ENCODE measurements at places on chromosomes 2 and 18. TPM values are rescaled to one million over a fixed set of nuclear protein-coding genes. Genes with fewer than 3 reads are reported as not detected.

The WDR33 gene
- total RNA-seq: 16.7 TPM

The KCNIP3 gene
- total RNA-seq: under 0.01 TPM

The IL36G gene
- total RNA-seq: not detected

The ZNF892 gene
- 3.6 TPM for total RNA-seq

The MOCOS gene
- 0.32 TPM for total RNA-seq

The HOXD13 gene
- not detected for total RNA-seq

The ANKRD30BL gene
- not detected for total RNA-seq

The LIMS2 gene
- 11.2 TPM for total RNA-seq

The TMEM214 gene
- 33.0 TPM for total RNA-seq

The FRZB gene
- total RNA-seq: 0.13 TPM

The TWIST2 gene
- 0.16 TPM for total RNA-seq

The FAM237A gene
- total RNA-seq: not detected

The NAGK gene
- 51.5 TPM for total RNA-seq

The PID1 gene
- 0.76 TPM for total RNA-seq

The STPG4 gene
- total RNA-seq: 0.31 TPM

The DPP4 gene
- 16.4 TPM for total RNA-seq

The FMNL2 gene
- 18.6 TPM for total RNA-seq

The UGT1A9 gene
- not detected for total RNA-seq

The CENPA gene
- 6.7 TPM for total RNA-seq

The LOXL3 gene
- 1.8 TPM for total RNA-seq

The PSMA8 gene
- not detected for total RNA-seq

The ASNSD1 gene
- 58.4 TPM for total RNA-seq

The CNNM3 gene
- total RNA-seq: 6.5 TPM

The TBR1 gene
- not detected for total RNA-seq

The OR6B2 gene
- total RNA-seq: not detected

The GALNT5 gene
- total RNA-seq: under 0.01 TPM

The EGR4 gene
- total RNA-seq: not detected

The HMSD gene
- not detected for total RNA-seq

The LYPD1 gene
- total RNA-seq: 3.1 TPM

The C2orf80 gene
- not detected for total RNA-seq

The SPC25 gene
- 3.0 TPM for total RNA-seq

The DSG4 gene
- not detected for total RNA-seq

The KLHL41 gene
- 0.13 TPM for total RNA-seq

The UPP2 gene
- total RNA-seq: not detected

The ST6GAL2 gene
- total RNA-seq: 0.25 TPM

The TEKT4 gene
- not detected for total RNA-seq

The MFSD6 gene
- total RNA-seq: 4.0 TPM

The CNDP1 gene
- not detected for total RNA-seq

The DPP10 gene
- not detected for total RNA-seq

The DLGAP1 gene
- 3.7 TPM for total RNA-seq

The TLX2 gene
- total RNA-seq: not detected

The FBXO36 gene
- total RNA-seq: 1.5 TPM

The RSAD2 gene
- 5.3 TPM for total RNA-seq

The GGCX gene
- total RNA-seq: 21.2 TPM

The MALL gene
- 47.9 TPM for total RNA-seq

The UCN gene
- 0.44 TPM for total RNA-seq

The TUBB8B gene
- total RNA-seq: not detected

The DSG1 gene
- not detected for total RNA-seq

Measured in bladder microvascular endothelial cell (primary cell).